ENCODE measurements at places on chromosomes 5 and 9.

DNA sequence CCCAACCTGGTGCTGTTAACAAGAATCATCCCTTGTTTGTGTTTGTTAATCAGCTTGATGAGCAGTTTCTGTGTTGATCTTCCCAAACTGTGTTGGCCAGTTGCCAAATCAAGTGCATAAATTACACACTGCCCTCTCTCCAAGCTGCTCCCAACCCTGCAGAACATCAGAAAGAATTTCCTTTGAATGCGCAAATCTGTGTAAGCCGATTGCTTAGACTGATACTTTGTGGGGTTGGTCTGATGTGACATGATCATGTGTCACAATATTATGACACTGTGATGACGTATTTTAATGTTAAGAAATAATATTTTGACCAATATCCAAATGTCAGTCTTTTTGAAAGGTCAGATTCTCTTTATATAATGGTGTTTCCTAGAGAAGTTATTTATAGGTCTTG is 766.4 kb upstream of the WWC1 start:
- DNase-seq: no peak

GRCh38 chr9:93219692-93220091 is 35.8 kb downstream of the WNK2 start:
- DNase-seq: no peak

GRCh38 chr5:98108497-98108896 is 665.0 kb upstream of the RGMB start:
- DNase-seq: peak; percentile 58

DNA sequence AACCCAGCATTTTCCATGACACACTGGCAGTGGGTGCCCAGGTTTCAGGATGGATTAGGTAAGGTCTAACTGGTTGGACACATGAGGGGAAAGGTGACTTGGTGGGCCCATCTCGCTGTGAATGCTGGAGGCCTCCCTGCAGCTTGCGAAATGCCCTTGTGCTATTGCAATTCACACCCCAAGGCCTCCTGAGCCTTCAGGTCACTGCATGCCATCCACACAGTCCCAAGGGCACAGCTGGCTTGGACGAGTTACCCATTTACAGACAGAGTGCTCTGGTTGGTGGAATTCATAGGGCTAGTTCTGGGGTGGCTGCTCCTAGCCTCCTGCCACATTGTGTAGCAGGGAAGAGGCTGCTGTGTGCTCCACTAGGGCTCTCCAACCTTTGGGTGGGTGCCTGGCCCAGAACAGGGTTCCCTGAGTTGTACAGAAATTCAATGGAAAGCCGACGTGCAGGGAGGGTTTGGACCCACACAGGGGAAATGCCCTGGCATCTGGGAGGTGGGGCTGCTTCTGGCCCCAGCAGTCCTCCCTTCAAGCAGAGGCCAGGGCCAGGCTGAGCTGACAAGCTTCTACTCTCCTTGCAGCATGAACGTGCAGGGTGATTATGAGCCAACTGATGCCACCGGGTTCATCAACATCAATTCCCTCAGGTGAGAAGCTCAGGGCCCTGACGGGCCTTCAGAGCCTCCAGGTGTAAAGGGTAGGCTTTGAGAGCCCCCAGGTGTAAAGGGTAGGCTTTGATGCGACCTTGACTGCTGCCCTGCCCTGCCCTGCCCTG is 54.3 kb downstream of the ASS1 start:
- DNase-seq: no peak

DNA sequence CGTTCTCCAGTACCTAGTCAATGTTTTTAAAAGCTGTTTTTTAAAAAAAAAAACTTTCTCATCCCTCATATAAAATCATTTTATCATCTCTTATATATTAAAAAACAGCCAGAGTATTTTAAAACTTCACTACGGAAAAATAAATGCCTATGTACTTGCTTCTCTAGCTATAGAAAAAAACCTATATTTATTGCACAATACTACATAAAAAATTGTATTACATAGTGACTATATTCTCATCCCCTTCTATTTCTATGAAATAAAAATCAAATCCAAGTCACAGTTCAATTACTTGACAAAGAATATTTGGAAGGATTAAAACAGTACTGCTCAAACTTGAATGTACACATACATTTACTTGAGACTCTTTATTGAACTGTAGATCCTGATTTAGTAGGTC is 56.7 kb downstream of the RICTOR start:
- DNase-seq: no peak

- no peak for DNase-seq
Measured at GRCh38 chr9:108845947-108846346, 9.8 kb downstream of the ACTL7B start.

- DNase-seq: no peak
Measured at GRCh38 chr5:117652036-117652957, 1077.7 kb upstream of the SEMA6A start.

DNA sequence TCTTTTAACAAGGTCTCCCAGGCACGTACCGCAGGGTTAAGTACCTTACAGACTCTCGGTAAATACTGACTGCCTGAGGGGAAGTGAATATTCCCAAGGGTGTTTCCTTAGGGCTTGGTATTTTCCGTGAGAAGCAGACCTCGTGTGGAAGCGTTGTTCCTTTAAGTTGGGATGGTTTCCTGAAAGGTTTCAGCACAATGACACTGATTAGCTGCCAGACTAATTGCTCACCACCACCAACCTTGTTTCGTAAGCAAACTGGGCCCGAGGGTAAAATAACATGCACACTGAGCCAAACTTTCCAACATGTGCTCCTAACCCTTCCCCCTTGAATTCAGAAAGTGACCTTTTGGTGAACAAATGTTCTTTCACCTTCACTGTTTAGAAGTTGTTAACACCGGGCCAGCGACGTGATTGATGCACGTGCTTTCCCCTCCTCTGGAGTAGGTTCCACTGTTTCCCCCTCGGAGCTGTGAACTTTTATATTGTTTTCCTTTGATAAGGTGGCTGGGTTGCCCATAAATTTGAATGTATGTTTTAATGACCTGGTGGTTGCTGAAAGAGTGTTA is 128.1 kb upstream of the RPS23 start:
- DNase-seq: no peak
